HepG2 (cell line): ENCODE measurements at places on chromosomes 3 and 15.

- DNase-seq = no peak
Observed at GRCh38 chr3:109553591-109554371, 216.4 kb upstream of the DPPA4 start.

GRCh38 chr3:152287898-152288576, 19.3 kb downstream of the MBNL1 start:
- DNase-seq = no peak

DNA sequence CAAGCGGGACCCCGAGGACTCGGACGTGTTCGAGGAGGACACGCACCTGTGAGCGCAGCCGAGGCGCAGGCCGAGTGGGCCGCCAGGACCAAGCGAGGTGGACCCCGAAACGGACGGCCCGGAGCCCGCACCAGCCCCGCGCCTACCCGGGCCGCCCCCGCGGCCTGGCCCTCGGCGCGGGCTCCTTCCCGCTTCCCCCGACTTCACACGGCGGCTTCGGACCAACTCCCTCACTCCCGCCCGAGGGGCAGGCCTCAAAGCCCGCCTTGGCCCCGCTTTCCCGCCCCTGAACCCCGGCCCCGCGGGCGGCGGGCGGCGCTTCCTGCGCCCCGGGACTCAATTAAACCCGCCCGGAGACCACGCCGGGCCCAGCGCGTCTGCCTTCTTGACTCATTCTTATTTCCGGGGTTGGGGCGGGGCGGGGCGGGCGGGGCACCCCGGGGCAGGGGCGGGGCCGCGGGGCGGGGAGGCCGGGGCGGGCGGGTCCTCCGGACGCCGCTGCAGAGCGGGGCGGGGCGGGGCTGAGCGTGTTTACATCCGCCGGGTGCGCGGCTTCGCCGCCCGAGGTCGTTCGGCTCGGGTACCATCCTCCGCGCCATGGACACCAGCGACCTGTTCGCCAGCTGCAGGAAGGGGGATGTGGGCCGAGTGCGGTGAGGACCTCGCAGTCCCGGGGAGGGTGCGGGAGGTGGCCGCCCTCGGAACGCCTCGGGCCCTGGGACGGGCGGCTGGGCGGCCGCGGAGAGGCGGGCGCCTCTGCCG, at the start of gene ABTB1:
Gene ABTB1, plus strand, starts transcription at position 524 of the 762 bp plus-strand sequence. Its CDS starts 74 bp downstream, at position 598.
- peak; percentile 53 for DNase-seq

DNA sequence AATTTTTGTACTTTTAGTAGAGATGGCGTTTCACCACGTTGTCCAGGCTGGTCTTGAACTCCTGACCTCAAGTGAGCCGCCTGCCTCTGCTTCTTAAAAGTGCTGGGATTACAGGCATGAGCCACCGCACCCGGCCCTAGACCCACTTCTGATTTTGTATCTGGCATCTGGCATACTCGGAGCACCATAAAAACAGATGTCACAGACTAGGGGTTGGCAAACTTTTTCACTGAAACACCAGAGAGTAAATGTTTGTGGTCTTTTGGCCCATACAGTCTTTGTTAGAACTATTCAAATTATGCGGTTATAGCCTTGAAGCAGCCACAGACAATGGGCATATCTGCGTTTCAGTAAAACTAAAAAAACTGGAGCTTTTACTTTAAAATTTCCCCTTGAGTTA, 110.7 kb downstream of the TJP1 start:
- no peak for DNase-seq

DNA sequence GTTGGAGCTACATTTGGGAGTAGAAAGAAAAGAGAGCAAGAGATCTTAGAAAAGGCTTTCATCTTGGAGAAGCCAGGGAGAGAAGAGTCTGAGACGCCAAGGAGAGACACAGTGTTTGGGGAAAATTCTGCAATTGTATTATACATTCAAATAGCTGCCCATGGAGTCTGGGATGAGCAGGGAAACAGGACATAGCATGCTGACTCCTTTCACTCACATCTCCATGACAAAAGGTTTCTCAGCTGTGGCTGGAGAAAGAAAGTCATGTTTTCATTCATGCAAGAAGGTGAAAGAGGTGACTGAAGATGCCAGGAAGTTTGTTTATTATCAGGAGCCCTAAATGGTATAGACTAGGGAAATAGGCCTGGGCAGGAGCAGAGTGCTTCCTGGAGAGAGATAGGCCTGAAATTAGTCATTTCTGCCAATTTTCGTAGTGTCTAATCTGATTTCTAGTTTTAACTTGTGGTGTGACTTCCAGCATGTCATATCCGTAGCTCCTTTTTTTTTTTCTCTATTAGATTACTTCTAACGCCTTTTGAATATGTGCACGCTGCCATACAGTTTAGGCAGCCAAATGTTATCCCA, 34.1 kb downstream of the ACP3 start:
- DNase-seq = no peak

DNA sequence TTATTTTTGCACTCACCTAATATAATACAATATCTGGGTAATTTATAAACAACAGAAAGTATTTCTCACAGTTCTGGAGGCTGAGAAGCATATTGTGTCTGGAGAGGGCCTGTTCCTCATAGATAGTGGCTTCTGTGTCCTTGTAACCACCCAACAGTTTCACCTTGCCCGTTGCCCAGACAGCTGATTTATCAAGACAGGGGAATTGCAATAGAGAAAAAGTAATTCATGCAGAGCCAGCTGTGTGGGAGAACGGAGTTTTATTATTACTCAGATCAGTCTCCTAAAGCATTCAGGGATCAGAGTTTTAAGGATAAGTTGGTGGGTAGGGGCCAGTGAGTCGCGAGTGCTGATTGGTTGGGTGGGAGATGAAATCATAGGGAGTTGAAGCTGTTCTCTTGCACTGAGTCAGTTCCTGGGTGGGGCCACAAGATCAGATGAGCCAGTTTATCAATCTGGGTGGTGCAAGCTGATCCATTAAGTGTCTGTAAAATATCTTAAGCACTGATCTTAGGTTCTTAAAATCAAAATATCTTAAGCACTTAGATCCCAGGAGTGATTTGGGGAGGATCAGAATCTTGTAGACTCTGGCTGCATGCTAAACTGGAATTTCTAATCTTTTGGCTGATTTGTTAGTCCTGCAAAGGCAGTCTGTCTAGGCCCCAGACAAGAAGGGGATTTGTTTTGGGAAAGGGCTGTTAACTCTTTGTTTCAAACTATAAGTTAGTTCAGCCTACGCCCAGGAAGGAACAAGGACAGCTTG, 33.9 kb upstream of the C15orf39 start:
- DNase-seq = no peak
